ENCODE measurements at places on chromosomes 11 and 22.

DNA sequence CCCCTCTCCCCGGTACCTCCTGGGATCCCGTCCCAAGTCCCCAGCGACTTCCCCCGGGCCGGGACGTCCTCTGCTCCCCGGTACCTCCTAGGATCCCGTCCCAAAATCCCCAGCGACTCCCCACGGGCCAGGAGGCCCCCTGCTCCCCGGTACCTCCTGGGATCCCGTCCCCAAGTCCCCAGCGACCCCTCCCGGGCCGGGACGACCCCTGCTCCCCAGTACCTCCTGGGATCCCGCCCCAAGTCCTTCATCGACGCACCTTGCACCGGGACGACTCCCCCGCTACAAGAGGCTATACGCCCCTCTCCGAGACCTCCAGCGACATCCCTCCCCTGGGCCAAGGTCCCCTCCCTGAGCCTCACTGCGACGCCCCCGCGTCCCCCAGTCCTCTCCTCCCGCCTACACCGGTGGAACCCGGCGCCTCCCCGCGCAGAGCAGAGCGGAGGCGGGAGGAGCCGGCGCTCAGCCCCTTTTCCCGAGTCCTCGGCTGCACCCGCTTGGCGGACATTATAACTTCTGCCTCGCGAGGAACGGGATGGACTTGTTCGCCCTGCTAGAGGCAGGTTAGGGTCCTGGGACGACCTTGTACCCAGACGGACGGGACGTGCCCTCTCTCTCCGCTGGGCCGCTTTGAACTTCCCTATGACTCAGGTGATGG is 912 bp downstream of the KREMEN1 start:
- peak; percentile 17 for DNase-seq

DNA sequence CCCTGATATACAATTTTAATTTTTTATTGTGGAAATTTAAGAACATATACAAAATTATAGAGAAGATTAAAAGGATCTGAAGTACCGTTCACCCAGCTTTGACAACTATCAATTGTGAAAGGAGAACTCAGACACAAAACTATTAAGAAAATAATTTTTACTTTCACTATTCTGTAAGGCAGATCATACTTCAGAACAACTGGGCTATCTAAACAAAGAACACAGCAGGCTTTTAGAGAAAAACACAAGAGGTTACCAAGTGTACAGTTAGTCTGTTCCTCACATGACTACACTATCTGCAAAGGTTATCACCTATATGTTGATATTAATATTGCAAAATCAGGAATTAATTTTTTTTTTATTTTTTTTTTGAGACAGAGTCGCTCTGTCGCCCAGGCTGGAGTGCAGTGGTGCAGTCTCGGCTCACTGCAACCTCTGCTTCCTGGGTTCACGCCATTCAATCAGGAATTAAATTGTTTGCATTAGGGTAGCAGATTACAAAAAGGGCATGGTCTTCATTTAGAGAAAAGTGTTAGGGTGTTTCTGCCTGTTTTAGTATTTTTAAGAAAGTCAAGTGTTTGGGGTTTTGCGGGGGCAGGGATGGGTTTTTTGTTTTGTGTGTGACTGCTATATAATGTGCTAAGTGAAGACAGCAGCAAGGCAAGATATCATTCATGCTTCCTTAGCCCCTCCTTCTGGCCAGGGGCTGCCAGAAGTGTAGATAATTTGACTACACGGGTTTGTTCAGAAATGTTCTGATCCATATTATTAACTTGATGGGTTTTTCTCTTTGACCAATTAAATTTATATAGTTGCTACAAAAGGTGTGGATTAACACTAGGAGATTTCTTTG is 27.6 kb upstream of the SIK2 start:
- no peak for DNase-seq

- DNase-seq: no peak
These were observed 144.2 kb downstream of the FEZ1 start for GRCh38 chr11:125351868-125352250.

DNA sequence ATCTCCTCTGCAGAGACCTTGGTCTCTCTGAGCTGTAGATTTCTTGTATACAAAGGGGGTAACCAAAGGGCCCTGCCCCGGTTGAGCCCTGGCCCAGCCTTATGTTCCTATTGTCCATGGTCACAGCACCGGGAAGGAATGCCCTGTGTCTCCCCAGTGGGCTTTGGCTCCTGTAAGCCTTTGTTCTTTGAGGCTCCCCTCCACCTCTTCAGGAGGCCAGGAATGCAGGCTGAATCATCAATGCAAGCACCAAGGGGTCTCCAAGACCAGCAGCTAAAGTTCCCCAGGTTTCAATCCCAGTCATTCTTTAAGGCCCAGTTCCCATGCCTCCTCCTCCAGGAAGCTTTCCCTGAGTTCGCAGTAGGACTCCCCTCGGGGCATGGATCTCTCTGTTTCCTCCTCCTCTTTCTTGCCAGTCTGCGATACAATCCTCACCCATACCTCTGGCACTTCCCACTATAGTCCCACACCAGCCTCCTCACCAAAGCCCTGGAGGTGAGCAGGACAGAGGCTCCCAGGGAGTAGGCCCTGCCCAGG is 29.2 kb upstream of the KLHL35 start:
- no peak for DNase-seq

- no peak for DNase-seq
These were observed 25.0 kb downstream of the SWAP70 start for GRCh38 chr11:9688716-9689511.

- DNase-seq: no peak
These were observed 6.8 kb upstream of the PIM3 start for GRCh38 chr22:49953680-49954344.

- DNase-seq: no peak
These were observed 6.8 kb downstream of the OR52N2 start for GRCh38 chr11:5815534-5815933.

DNA sequence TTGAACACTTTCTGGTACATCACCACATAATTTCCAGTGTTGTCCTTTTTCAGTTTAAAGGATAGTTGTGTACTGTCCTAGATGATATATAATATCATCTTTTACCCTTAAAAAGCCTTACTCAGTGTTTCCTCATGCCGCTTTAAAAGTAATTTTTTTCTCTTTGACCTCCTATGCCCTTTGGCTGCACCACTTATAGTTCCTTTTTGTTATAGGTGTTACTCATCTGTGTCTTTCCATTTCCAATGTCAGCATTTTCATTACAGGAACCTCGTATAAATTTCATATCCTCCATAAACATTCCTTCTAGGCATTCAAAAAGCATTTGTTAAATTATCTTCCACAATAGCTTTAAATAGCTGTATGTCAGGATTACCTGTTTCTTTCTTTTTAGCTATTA is 40.8 kb downstream of the USP47 start:
- DNase-seq: no peak

DNA sequence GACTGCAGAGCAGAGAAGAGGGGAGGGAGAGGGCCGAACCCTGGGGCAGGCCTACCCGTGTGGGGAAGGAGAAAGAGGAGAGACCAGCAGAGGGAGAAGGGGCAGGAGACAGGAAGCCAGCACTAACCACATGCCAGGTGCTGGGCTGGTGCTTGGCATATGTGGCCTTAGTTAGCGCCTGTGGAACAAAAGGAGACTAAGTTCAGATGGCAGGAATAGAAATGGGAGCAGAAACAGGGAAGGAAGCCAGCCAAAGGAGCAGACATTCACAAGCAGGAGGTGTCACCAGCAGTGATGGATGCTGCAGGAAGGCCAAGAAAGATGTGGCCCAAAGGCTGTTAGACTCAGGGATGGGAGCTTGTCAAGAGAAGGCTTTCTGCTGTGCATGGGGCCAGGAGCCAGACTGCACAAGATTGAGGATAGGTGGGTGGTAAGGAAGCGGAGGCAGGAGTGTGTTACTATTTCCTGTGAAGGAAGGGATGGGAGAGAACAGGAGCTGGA is 26.7 kb downstream of the TREH start:
- no peak for DNase-seq

GRCh38 chr11:64778473-64779298 is at the start of gene SF1:
SF1 (minus strand) TSS chr11:64778542; CDS start chr11:64778392, 150 bp downstream.
- peak; percentile 100 for DNase-seq

GRCh38 chr22:42817556-42817955 is 39.5 kb downstream of the ARFGAP3 start:
- DNase-seq: no peak
